KG1 (cell line): ENCODE measurements at places on chromosomes 7 and 10.

- DNase-seq: no peak
Measured at GRCh38 chr10:43344051-43344450, 27.4 kb upstream of the FXYD4 start.

- no peak for DNase-seq
Measured at GRCh38 chr7:3862774-3863173, 561.7 kb downstream of the SDK1 start.

DNA sequence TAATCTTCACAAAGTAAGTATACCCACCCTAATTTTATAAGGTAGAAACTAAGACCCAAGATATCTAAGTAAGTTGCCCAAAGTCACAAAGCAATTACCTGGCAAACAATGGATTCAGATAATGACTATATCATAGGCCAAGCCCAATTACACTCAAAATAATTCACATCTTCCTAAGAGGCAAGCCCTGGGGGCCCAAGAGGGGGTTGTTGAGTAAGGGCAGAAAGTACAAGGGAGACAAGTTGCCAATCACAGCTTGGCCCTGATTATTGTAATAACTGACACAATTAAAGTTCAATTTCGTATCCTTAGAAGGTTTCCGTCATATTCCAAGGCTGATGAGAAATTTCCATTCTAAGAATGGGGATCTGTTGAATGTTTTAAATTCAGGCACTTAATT, 91.4 kb downstream of the NPSR1 start:
- no peak for DNase-seq

DNA sequence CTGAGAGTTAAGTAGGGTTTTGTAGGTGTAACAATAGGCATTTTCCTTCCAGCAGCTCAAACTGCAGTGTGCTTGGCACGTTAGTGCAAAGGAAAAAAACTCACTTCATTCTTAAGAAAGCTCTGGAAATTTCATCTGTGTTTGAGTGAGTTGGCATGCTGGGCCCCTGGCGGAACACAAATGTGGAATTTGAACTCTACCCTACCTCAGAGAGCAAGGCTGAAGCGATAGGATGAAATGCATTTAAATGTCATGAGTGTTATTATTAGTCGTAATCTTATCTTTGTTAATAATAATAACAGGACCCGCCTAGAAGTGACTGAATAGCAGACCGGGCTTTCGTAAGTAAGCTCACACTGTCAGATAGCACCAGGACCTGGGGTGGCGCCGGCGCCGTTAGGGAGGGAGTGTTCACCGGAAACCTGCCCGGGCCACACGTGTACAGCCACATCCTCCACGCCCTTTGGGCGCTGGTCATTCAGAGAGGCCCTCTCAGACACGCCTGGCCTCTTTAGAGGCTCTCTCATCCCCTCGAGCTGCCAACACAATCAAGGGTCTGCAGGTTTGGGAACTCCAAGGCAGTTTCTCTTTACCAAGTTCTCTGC, 63.5 kb downstream of the GRK5 start:
- DNase-seq: no peak

DNA sequence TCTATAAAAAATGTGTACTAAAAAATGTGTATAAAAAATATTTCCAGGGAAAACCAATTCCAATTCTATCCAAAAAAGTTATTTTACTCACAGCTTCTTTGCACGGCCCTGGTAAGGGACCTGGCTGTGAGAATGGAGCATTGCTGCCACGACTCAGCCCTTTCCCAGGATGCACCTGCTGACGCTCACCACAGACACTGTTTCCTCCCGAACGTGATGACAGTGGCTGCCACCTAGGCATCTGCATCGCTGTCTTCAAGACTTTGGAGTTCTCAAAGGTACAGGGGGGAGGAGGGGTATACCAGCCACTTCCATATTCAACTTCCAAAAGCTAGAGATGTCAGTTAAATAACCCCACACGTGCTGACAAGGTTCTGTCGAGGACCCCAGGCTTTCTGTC, 23.9 kb upstream of the PTPRN2 start:
- DNase-seq: no peak

GRCh38 chr7:47301657-47302295, 280.1 kb downstream of the TNS3 start:
- DNase-seq: no peak
